ENCODE measurements at places on chromosomes 3 and 15. TPM values are rescaled to one million over a fixed set of nuclear protein-coding genes. Genes with fewer than 3 reads are reported as not detected.
A peak's percentile ranks its signal among the peaks of the same experiment; 100 is the strongest.

GRCh38 chr15:65054333-65055200 is 9.4 kb downstream of the SLC51B start:
- no peak for DNase-seq
- H3K4me3 ChIP-seq, result no peak overlapping the region
- no peaks in the 10 kb centered on the region for H3K27me3 ChIP-seq
- peaks cover 41% of the 10 kb centered on the region for H3K4me1 ChIP-seq
- peak overlapping the region; percentile 97 for H3K27ac ChIP-seq
- H3K36me3 ChIP-seq, result peaks cover 63% of the 10 kb centered on the region

DNA sequence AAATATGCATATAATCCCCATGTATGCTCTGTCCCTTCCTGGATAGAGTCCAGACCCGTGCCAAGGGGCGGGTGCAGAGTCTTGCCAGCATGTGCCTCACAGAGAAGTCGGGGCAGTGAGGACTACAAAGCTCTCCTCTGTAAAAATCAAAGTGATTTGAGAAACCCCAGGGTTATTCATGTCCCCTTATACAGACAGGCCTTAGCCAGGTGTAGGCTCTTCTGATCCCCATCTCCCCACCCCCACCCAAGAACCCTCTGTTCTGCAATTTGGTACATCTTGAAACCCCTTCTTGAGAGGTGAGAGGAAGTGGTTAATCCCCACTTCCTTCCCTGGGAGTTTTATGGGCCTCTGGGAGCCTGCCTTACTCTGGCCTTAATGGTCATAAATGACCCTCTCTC is 24.7 kb downstream of the TRIM71 start:
- H3K36me3 ChIP-seq, result no peaks in the 10 kb centered on the region
- no peaks in the 10 kb centered on the region for H3K27me3 ChIP-seq
- no peak overlapping the region for H3K4me3 ChIP-seq
- H3K27ac ChIP-seq, result no peak overlapping the region

- H3K4me3 ChIP-seq, result no peak overlapping the region
- H3K27me3 ChIP-seq, result no peaks in the 10 kb centered on the region
- no peak for DNase-seq
- no peak overlapping the region for H3K27ac ChIP-seq
Observed at GRCh38 chr3:164192974-164193373, 885.3 kb downstream of the SI start.

GRCh38 chr15:101221902-101222301 is 29.9 kb downstream of the CHSY1 start:
- peak overlapping the region; percentile 1 for H3K27ac ChIP-seq
- H3K4me3 ChIP-seq, result no peak overlapping the region
- H3K4me1 ChIP-seq, result peaks cover 50% of the 10 kb centered on the region
- H3K36me3 ChIP-seq, result no peaks in the 10 kb centered on the region
- H3K27me3 ChIP-seq, result no peaks in the 10 kb centered on the region

GRCh38 chr3:50466177-50466576 is 37.3 kb downstream of the CACNA2D2 start:
- H3K4me3 ChIP-seq, result no peak overlapping the region
- no peaks in the 10 kb centered on the region for H3K36me3 ChIP-seq
- no peak overlapping the region for H3K27ac ChIP-seq
- H3K4me1 ChIP-seq, result no peaks in the 10 kb centered on the region
- H3K27me3 ChIP-seq, result no peaks in the 10 kb centered on the region

Gene THBS1
- 868 TPM for total RNA-seq

Gene SLC2A2
- not detected for total RNA-seq

Gene PLSCR2
- not detected for total RNA-seq

GRCh38 chr3:147369231-147369630 is 37.1 kb downstream of the ZIC4 start:
- H3K4me3 ChIP-seq, result no peak overlapping the region
- H3K27ac ChIP-seq, result no peak overlapping the region
- H3K36me3 ChIP-seq, result no peaks in the 10 kb centered on the region
- DNase-seq, result no peak
- H3K4me1 ChIP-seq, result no peaks in the 10 kb centered on the region

- no peak overlapping the region for H3K27ac ChIP-seq
- no peaks in the 10 kb centered on the region for H3K27me3 ChIP-seq
- H3K36me3 ChIP-seq, result no peaks in the 10 kb centered on the region
Observed at GRCh38 chr15:27454281-27455075, 483.5 kb downstream of the GABRG3 start.

Gene TEX55
- not detected for total RNA-seq

DNA sequence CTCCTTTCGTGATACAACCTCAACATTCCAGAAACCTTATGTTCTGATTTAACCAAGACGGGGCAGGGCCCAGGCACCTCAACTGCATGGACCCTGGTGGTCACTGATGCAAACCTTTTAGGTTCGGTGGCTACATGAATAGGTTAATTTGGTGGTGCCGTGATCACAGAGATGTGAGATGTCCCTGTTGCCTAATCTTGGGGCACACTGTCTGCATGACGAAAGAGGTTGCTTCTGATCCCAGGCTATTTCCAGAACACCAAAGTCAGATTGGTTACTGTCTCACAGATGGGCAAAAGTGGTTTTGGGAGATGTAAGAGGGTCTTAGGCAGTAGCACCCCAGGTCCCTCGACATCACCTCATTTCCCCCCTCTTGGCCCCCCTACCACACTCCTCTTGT is 4.0 kb upstream of the CCR1 start:
- no peak overlapping the region for H3K27ac ChIP-seq
- H3K4me3 ChIP-seq, result no peak overlapping the region
- DNase-seq, result no peak
- H3K4me1 ChIP-seq, result no peaks in the 10 kb centered on the region
- H3K27me3 ChIP-seq, result no peaks in the 10 kb centered on the region

Gene SHF
- total RNA-seq, result 15.1 TPM

DNA sequence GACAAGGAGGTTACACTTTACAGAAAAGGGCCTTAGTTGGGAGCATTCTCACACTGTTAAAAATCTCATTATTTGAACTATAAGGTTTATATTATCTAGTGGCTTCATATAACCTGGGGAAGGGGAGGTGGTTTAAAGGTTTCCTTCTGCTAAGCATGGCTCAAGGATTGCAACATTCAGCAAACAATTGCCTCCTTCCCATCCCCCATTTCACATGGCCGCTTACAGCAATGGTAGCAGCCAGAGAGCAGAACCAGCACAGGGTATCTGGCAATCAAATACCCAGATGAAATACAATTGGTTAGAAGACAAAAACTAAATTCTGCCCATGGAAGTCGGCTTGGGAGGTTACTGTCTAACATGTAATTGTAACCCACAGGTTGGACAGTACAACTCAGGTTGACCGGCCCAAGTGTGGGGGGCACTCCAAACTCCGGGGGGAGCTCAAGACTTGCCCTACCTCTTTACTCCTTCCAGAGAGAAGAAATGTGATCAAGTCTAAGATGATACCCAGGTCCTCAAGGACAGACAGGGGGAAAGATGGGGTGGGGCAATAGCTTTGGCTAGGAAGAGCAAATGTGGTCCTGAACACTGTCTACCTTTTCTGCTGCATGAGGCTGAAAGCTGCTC is 15.5 kb downstream of the ETV5 start:
- H3K27me3 ChIP-seq, result no peaks in the 10 kb centered on the region
- no peak overlapping the region for H3K4me3 ChIP-seq
- H3K4me1 ChIP-seq, result peaks cover 14% of the 10 kb centered on the region
- no peak overlapping the region for H3K27ac ChIP-seq
- no peak for DNase-seq

Gene SENP8
- total RNA-seq, result 0.54 TPM

Gene CHST13
- total RNA-seq, result not detected

- H3K27ac ChIP-seq, result no peak overlapping the region
- no peaks in the 10 kb centered on the region for H3K27me3 ChIP-seq
- no peaks in the 10 kb centered on the region for H3K36me3 ChIP-seq
- no peak overlapping the region for H3K4me3 ChIP-seq
- no peaks in the 10 kb centered on the region for H3K4me1 ChIP-seq
Observed at GRCh38 chr3:128956440-128956839, 37.4 kb downstream of the CFAP92 start.

All from thoracic aorta (tissue), 2 donors.